D341Med (cell line): ENCODE measurements at places on chromosomes 16 and 17.

GRCh38 chr17:35578929-35579432 is 610 bp upstream of the PEX12 start:
- no peak for DNase-seq

DNA sequence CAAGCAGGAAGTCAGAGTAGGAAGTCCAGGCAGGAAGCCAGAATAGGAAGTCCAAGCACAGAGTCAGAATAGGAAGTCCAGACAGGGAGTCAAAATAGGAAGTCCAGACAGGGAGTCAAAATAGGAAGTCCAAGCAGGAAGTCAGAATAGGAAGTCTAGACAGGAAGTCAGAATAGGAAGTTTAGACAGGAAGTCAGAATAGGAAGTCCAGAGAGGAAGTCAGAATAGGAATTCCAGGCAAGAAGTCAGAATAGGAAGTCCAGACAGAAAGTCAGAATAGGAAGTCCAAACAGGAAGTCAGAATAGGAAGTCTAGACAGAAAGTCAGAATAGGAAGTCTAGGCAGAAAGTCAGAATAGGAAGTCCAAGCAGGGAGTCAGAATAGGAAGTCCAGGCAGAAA is 105.3 kb upstream of the C16orf82 start:
- DNase-seq, result no peak

DNA sequence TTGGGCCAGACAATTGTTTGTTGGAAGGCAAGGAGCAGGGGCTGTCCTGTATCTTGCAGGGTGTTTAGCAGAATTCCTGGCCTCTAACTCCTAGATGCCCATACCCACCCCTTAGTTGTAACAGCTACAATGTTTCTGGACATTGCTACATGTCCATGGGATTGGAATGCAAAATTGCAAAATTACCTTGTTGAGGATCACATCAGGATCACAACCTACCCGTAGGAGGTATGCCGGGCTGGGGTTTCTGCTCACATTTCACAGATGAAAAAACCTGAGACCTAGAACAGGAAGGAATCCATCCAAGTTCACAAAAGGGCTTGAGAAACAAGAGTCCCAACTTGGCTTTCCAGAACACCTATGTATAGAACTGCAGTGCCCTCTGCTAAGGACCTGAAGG is 22.7 kb downstream of the NOG start:
- no peak for DNase-seq

- no peak for DNase-seq
These were observed 9.5 kb downstream of the ARHGAP17 start for GRCh38 chr16:25005445-25006306.

- no peak for DNase-seq
These were observed 12.7 kb downstream of the RNF227 start for GRCh38 chr17:7903154-7904103.
